Amniotic stem cell (primary cell): ENCODE measurements at places on chromosomes 4 and X.
A peak's percentile ranks its signal among the peaks of the same experiment; 100 is the strongest.

GRCh38 chr4:94544811-94545210 is 93.1 kb downstream of the PDLIM5 start:
- no peak for DNase-seq

GRCh38 chr4:7206911-7207567 is 14.7 kb downstream of the SORCS2 start:
- peak; percentile 85 for DNase-seq

DNA sequence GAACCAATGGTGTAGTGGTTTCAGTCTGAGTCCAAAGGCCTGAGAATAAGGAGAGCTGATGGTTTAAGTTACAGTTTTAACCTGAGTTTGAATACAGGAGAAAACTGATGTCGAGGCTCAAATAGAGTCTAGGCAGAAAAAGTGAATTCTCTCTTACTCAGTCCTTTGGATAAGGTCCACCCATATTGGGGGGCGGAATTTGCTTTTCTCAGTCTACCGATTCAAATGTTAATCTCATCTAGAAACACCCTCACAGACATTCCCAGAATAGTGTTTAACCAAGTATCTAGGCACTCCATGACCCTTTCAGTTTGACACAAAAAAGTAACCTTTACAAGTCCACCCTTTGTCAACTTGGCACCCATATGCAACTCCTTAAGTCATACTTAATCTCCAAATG is 216.0 kb downstream of the GRID2 start:
- no peak for DNase-seq

DNA sequence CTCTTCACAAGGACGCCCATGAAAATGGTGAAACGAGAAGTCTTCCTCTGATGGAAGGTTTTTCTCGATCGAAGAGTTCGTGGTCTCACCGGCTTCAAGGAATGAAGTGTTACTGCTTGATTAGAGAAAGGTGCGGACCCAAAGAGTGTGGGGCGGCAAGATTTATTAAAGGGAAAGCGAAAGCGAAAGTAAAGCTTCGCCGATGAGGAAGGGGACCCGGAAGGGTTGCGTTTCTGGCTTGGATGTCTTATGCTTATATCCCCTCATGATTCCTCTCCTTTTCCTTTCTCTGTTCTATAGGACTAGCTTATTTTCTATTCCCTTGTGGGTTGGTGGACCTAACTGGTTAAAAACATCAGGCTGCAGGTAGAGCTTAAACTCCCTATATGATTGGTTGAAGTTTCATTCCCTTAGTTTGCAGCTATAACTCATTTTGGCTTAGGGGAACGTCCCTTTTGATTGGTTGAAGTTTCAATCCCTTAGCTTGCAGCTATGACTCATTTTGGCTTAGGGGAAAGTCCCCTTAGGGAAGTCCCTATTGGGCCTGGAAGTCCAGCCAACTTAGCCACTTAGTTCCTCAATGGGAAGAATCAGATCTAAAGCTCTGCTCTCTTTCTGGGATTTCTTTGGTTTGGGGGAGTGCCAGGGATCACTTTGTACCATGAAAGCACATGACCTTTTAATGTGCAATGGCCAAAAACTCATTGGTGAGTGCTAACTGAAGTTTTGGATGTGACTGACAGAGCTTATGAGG is 1025.0 kb upstream of the PCDH10 start:
- DNase-seq = no peak

GRCh38 chrX:119036107-119037029 is 36.4 kb upstream of the CT47C1 start:
- no peak for DNase-seq

GRCh38 chrX:154021131-154021611 is 1.5 kb upstream of the IRAK1 start:
- no peak for DNase-seq

DNA sequence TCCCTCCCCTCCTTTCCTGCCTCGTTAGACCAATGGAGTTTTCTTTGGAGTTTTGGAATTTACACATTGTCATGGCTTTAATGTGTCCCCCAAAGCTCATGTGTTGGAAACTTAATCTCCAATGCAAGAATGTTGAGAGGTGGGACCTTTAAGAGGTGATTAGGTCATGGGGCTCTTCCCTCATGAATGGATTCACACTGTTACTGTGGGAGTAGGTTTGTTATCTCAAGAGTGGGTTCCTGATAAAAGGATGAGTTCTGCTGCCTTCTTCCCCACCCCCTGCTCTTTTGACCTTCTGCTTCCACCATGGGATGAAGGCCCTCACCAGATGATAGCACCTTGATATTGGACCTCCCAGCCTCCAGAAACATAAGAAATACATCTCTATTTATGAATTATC is 16.8 kb downstream of the MORF4L2 start:
- DNase-seq = no peak

GRCh38 chrX:115642895-115643530 is 82.0 kb downstream of the PLS3 start:
- peak; percentile 11 for DNase-seq

GRCh38 chrX:11992271-11992670 is 146.0 kb upstream of the FRMPD4 start:
- no peak for DNase-seq

- no peak for DNase-seq
Observed at GRCh38 chr4:114479595-114479994, 119.0 kb upstream of the UGT8 start.

DNA sequence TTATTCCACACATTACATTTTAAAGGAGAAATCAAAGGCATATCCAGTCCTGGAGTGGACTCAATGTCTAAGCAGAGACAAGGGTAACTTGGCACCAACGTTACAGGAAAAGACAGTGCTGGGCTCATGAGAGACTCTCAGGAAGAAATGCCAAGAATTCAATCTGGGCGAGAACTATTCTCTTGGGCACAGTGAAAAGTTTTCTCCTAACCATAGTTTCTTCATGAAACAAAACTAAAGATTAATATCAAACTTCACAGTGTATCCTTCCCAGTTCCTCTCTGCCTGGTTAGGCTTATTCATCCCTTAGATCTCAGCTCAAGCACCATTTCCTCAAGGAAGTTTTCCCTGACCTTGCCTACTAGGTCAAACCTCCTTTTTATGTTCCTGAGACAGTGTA is 109.4 kb upstream of the TLL1 start:
- DNase-seq = no peak

- no peak for DNase-seq
Observed at GRCh38 chrX:46447384-46447783, 97.8 kb downstream of the ZNF674 start.

DNA sequence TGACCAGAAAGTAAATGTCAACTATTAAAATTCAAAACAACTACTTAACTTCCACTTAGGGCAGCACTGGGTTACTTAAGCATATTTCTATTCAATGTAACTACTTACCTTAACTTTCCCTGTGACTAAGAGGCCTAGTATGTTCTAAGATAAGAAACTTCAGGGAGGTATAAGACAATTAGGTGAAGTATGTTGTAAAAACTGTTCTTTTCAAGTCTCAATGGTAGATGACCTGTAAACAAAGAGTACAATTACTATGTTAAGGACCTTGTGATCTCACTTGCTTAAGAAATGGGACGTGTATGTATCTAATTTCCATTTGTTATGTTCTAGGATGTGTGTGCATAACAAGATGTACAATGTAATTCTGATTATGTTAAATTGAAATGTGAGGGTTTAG is 960.5 kb downstream of the CCSER1 start:
- no peak for DNase-seq

DNA sequence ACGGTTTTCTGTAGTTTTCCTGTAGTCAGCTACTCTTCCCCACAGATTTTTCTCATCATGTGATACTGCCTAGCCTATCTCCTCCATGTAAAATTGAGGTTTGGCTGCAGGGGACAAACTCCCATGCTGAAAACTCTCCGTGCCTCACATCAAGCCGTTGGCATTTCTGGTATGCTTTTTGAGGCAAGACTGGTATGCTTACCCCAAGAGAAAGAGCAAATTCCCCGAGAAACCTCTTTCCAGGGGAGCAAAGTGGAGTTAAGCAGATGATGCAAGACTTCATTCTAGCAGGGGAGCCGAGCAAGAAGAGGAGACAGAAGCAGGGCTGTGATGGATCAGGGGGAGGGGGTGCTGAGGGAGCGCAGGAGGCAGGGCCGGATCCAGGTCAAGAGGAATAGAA is 4.8 kb downstream of the SOWAHD start:
- peak; percentile 6 for DNase-seq

DNA sequence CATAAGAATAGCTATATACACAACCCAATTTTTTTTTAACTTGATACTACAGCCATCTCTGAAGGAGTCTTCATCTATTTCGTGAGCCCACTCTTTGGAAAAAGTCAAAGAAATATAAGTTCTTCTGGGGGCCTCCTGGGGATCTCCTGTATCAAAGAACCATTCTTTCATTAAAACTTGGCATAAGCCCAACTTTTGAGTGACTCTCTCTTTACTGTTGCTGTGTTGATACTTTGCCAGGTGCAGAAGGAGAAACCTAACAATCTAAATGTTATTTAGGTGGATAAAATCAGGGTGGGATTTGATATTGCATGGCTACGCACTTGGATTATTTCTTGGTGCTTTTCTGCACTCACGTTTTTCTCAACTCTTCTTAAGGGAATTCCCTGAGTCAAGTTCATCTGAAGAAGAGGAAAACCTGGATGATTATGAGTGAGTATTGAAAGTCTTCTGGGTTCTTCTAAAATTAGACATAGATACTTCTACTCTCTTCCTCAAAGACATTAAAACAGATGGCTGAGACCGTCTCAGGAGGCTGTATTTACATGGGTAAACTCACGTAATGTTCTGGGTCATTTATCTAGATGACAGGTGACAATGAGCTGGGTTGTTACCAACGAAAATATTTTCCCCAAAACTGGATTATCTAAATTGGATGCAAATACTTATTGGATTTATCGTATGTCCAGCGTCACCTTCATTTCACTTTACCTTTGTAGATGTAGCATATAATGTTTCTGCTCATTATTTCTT is 25.2 kb downstream of the BMX start:
- DNase-seq = no peak

DNA sequence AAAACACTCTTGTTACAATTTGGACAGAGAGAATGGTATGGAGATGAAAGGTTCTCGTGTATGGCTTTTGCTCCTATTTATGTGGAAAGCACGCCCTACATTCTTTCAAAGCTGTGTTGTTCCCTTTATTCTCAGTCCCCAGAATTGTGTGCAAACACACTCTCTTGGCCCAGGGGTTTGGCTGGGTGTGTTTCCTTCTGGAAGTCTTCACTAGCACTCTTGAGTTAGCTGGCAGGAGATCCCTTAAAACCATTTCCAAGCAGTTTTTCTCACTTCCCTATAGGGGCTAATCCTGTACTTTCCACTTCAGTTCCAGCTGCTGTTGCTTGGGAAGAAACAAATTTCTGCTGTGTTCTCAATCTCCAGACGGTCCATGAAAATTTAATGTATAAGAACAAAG is 35.1 kb downstream of the FHL1 start:
- DNase-seq = no peak

GRCh38 chr4:152278172-152278504 is 257.8 kb downstream of the FBXW7 start:
- DNase-seq = no peak
